ENCODE measurements at places on chromosomes 7 and 10.

- no peak for DNase-seq
These were observed 19.0 kb downstream of the GPER1 start for GRCh38 chr7:1106793-1107421.

- DNase-seq, result no peak
These were observed 108.4 kb downstream of the C10orf90 start for GRCh38 chr10:126561921-126562680.

DNA sequence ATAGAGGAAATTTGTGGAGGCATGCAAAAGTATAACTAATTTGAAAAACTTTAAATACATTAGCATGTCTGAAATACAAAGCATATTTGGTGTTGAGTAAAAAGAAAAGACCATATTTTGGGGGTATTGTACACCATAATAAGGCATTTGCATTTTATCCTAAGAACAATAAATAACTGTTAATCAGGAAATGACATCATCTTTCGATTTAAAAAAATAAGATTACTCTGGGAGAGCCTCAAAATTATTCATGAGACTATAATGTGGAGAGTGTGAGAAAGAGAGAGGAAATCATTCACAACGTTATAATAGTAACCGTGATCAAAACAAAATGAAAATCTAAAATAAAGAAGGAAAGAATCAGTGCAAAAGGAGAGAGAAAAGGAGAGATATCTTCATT lies 712.3 kb upstream of the POT1 start:
- DNase-seq, result no peak

GRCh38 chr10:92208736-92209135 lies 82.1 kb downstream of the CPEB3 start:
- DNase-seq, result no peak

DNA sequence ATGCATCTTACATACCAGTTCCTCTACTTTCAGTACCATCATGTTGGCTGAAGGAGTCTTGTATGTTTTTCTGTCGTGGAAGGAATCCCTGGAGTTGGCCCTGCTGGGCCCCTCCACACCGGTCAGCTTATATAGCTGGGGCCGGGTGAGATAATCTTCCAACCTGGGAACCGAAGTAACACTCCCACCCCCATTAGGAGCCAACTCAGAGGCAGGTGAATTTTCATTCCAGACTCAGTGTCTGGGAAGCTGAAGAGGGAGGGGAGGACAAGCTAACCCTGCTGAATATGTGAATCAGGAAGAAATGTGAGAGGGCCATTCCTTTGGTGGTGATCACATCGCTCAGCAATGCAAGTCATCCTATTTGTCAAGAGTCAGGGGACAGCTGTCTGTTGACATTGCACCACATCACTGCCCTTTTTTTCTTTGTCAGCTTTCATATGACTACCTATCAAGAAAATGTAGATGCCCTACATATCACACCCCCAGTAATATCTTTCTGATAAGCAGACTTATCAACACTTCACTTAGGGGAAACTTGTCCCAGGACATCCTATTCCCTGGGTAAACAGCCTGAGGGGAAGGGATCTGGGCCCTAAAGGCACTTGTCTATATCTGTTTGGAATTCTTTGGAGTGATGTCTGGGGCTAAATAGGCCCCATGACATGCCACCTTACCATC lies at the start of gene ANKRD1:
TSS of gene ANKRD1 (minus strand) at position 102 of the 681 bp plus-strand sequence. CDS start at position 42, 60 bp downstream.
- peak; percentile 46 for DNase-seq

DNA sequence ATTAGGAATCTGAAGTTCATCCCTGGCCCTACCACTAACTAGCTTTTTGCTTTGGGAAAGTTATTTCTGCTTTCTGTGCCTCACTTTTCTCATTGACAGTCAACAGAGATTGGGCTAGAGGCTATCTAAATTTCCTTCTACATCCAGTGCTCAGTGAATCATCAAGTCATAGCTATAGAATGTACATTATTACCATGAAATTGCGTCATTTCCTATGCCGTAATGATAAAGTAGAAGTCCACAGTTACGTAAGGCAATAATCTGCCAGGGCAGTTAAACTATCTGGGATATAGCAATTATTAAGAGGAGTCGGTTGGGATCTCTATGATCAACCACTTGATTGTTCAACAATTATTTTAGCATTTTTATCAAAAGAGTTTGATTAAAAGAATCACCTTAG lies 64.4 kb downstream of the ITGB8 start:
- no peak for DNase-seq

- DNase-seq, result no peak
These were observed 5.6 kb downstream of the PARP12 start for GRCh38 chr7:140057143-140057535.

GRCh38 chr10:58780476-58780875 lies 267.8 kb downstream of the BICC1 start:
- DNase-seq, result no peak

- peak; percentile 83 for DNase-seq
These were observed 3.1 kb upstream of the HOXA10 start for GRCh38 chr7:27176962-27177794.

GRCh38 chr7:127392182-127392565 lies 334 bp downstream of the ZNF800 start:
- DNase-seq, result peak; percentile 66

GRCh38 chr10:74361678-74362077 lies 210.7 kb downstream of the ADK start:
- no peak for DNase-seq

DNA sequence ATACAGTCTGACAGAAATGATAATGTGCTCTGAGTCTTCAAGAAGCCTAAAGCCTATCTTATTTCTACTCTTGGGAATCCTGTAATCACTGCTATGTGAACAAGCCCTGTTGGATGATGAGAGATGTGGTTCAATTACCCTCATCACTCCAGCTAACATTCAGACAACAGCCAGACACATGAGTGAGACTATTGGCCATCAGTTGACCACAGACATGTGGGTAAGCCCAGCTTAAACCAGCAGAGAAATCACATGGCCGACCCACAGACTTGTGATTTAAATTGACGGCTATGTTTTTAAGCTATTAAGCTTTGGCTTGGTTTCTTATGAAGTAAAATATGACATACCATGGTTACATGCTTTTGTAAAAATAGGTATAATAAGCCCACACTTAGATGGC lies 2.6 kb downstream of the MBL2 start:
- no peak for DNase-seq

DNA sequence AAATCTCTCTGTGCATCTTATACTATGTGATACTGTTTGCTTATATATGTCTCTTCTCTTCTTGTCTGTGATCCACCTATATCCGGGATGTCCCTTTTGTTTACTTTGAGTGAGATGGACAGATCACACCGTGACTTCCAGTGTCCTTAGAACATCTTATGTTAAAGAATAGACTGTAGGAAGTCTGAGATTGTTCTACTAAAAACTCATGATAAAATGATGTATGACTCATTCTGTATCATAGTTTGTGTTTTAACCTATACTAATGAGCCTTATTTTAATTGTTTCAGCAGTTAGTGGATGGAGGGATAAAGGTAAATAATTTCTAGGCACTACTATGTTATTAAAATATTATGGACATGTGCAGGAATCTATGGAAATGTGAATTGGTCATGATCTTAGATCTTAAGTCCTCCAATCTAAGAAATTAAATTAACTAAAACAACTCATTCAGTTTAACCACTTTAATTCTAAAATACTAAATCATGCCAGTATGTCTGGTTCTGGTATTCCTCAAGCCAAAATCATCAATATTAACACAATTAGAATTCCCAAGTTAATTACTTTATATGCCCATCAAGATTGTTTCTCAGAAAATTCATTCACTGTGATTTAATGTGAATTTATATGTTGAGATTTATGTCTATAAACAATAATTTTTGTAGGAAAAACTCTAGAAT lies 32.0 kb downstream of the ITGB8 start:
- DNase-seq, result no peak

- DNase-seq, result no peak
These were observed 97.2 kb upstream of the LRRC4 start for GRCh38 chr7:128128401-128128800.

GRCh38 chr7:30898411-30898810 lies 13.2 kb upstream of the AQP1 start:
- no peak for DNase-seq

GRCh38 chr10:132224343-132225072 lies 37.8 kb downstream of the DPYSL4 start:
- no peak for DNase-seq

- no peak for DNase-seq
These were observed 43.1 kb downstream of the FEZF1 start for GRCh38 chr7:122261442-122261841.

GRCh38 chr7:100888988-100889750 lies at the start of gene UFSP1:
TSS of gene UFSP1 (minus strand) at chr7:100889715. CDS start at chr7:100889271, 444 bp downstream.
- peak; percentile 28 for DNase-seq

DNA sequence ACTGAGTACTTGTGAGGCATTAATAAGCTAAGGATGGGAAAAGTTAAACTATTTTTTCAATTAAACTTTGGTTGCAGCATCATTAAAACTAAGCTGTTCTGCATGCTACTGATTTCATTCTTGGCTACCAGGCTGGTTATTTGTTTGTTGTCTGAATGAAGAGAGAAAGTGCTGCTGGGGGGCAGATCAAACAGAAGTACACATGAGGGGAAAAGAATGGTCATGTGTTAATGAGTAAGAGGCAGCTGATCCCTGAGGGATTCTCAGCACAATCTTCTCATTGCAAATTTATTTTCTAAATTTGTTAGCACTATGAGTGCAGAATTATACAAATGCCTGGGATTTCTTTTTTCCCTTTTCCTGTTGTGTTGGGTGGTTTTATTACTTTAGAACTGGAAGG lies 213.2 kb upstream of the HPS1 start:
- DNase-seq, result no peak

- no peak for DNase-seq
These were observed 22.8 kb downstream of the CFAP46 start for GRCh38 chr10:132919374-132920100.

GRCh38 chr10:8296090-8296733 lies 241.7 kb downstream of the GATA3 start:
- no peak for DNase-seq

- DNase-seq, result no peak
These were observed 42.4 kb downstream of the CRCP start for GRCh38 chr7:66157060-66157459.

DNA sequence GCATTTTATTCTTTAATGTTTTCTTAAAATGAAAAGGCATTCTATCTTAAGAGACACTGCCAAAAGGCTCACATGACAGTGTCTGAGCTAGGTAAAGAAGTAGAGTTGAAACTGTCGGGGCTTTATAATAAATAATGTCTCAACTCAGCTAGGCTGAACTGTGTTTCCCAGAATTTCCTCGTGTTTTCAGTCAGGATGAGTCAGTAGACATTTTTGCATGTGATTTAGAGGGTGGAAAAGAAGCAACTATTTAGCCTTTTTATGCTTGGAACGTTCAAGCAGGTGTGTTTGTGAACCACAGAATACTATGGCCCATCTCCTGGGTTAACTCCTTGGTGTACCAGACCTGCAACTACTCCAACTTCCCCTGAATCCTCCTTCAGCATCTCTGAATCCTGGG lies 23.4 kb upstream of the LIPA start:
- DNase-seq, result no peak

DNA sequence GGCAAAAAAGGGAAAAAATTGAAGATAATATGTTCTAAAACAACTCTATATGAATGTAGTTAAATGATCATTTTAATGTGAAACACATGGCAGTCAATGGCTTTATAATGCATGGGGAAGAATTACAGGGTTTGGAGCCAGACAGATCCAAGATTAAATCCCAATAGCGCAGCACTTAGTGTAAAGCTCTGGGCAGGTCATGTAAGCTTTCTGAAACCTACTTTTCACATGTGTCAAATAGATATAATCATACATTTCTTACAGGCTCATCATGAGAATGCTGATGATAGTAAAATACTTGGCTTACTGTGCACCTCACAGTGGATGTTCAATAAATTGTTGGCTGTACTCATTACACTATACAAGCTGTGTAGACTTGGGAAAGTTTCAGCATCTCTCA lies 48.0 kb upstream of the ZNF365 start:
- no peak for DNase-seq

- no peak for DNase-seq
These were observed 97.7 kb downstream of the PRKG1 start for GRCh38 chr10:51171946-51172345.

DNA sequence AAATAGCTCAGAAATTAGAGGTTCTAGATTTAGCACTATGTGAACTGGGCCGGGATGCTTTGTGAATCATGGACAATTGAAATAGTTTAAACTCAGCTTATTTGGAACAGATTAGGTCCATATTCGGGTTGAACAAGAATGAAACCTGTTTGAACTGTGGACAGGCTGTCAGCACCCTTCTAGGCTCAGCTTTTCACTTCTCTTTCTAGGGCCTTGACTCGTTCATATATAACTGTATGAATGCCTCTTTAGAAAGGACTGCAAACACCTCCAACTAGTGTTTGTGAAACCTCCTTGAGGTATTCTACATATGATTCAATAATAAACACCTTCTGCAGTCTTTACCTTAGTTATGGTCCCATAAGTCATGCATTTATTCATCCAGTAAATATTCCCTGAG lies 115.6 kb downstream of the REEP3 start:
- DNase-seq, result no peak

- DNase-seq, result no peak
These were observed 114.5 kb downstream of the PLCE1 start for GRCh38 chr10:94108200-94108599.

GRCh38 chr7:112252691-112253090 lies 46.2 kb downstream of the ZNF277 start:
- DNase-seq, result no peak

GRCh38 chr10:33293531-33294170 lies 40.8 kb downstream of the NRP1 start:
- no peak for DNase-seq

DNA sequence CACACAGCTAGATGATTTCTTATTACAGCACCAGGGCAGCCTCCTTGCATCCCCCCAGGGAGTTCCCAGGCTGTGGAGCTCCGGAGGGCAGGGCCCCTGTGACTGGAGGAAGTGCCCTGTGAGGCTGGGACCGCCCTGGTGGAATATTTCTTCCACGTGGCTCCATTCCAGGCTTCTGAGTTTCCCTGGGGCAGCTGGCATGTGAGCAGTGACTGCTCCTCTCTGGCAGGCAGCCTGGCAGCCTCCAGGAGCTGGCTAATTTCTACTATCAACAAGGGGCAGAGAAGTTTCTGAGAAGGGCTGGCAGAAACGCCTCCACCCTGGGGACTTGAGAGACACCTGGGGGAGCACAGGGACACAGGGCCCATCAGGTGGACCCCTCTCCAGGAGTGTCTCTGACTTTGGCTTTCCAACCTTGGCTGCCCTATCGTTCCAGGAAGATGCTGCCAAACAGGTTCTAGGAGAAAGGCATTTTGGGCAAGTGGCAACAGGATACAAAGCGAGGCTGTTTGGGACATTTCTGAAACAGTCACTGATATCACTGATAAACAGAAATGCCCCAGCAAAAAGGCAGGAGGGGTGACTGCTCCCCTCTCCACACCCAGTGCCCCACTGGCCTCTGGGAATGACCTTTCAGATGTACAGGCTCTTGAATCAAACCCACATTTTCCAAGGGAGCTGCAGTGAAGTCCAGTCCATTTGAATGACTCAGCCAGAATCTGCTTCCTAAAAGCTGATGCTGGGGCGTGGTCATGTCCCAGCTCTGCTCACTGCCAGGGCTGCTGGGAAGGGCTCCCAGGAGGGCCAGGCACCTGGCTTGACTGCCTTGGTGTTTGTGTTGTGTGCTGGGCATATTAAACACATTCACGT lies 16.1 kb downstream of the MYOF start:
- DNase-seq, result peak; percentile 97
